ENCODE measurements at places on chromosomes 6 and 20.

DNA sequence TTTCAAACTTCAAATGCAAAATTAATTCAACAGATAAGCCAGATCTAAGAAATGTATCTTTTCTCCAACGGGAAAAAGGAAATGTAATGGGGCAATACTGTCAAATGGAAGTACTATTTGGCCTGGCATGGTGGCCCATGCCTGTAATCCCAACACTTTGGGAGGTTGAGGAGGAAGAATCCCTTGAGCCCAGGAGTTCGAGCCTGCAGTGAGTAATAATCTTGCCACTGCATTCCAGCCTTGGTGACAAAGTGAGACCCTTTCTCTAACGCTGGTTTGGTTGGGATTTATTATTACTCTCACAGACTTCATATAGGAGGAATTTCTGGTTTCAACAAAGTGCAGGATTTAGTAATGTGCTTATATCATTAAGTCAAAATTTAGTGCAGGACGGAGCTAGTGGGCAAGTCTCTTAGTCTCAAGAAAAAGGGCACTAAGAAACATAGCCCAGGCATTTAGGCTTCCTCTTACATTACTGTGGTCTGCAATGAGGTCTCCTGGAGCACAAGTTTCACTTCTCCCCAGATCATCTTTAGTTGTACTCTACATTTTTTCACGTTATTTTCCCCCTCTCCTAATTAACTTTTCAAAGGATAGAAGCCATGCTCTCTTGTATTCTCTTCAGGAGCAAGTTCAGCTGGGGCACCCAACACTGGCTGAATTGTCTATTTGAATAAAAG lies 23.1 kb downstream of the TRIM27 start:
- no peak for DNase-seq

DNA sequence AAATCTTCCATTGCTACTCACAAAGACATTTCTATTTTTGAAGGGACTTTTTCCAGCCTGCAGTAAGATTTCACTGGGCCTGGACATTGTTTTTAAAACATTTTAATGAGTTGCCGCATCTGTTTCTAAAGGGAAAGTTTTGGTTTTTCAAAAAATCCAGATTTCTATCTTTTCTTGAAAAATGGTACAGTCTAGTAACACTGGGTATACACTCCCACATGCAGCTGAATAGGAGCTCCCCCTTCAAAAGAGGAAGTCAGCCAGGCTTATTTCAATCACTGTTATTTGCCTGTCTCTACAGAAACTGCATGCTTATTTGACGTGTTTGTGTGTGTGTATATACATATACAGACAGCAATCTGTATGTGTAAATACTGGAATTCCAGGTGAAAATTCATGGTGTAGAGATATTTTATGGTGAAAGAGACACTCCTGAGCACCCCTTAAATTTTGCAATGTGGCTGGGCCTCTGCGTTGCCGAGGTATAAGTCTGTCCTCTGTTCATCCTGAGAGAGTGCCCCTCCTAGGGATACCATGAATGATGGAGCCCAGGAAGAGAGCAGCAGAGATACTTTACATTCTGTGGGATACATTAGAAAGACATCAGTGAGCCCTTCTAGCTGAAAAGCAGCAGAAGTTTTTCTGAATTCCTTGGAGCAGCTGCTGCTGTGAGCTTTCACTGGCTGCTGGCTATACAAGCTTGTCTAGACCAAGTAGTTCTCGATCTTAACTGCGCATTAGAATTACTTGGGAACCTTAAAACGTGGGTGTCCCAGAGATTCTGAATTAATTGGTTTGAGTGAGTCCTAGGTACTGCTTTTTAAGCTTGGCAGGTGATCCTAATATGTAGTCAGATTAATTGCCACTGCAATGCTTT lies 12.0 kb upstream of the ABRACL start:
- DNase-seq, result no peak

- no peak for DNase-seq
Observed at GRCh38 chr20:20553541-20553940, 158.9 kb downstream of the RALGAPA2 start.

DNA sequence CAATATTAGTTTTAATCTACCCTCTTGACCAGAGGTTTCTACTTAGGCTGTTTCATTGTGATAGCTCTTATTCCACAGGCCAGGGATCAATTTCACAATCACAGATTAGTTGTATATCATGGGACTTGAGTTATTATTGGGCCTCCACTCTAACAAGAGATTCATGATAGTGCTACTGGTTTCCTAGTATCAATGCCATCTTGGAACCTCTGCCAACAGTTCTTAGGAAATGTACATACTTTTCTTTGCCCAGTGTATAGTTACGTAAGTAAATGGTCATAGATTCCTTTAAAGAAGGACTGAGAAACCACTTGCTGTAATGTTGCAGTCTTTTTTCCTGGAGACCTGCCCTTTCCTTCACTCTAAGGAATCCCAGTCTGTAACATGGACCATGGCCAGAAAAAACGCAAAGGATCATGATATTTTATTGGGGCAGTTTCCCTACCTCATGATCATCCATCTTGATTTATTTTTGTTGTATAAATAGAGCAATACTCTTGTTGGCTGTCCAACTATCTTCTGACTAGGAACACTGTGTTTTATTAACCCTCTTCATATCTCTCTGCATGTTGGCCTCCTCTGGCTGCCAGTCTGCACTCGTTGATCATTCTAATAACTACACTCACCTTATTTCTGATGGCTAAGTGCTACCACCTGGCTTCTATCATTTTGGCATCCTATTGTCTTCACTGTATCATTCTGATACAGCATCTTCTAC lies 38.0 kb upstream of the VGLL2 start:
- DNase-seq, result no peak

GRCh38 chr20:44367746-44368145 lies 12.2 kb downstream of the HNF4A start:
- DNase-seq, result no peak

- DNase-seq, result peak; percentile 20
Observed at GRCh38 chr20:24160563-24161281, 172.1 kb upstream of the GGTLC1 start.

- DNase-seq, result no peak
Observed at GRCh38 chr6:131014080-131014776, 48.8 kb downstream of the EPB41L2 start.

DNA sequence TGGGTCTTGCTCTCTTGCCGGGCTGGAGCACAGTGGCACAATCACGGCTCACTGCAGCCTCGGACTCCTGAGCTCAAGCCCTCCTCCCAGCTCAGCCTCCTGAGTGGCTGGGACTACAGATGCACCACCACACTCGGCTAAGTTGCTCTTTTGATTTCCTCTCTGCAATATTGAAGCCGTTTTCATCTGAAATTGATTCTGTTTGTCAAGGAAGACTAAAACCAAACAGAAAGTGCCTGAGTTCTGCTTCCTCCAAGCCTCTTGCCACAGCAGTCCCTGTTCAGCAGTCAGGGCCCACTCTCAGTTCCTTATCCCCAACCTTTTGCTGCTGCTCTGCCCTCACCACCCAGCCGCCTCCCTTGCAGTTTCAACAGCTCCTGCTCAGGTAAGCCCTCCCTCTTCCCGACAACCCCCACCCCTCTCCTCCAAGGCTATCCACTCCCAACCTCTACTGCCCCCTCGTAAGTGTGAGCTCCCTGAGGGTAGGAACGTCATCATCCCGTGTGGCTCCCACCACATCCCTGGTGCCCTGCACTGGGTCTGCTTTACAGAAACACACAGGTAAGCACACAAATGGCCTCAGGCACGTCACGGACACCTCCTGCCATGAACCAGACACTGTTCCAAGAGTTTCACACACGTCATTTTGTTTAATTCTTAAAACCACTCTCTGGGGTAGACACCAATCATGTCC lies 70.7 kb upstream of the TAB2 start:
- peak; percentile 53 for DNase-seq

GRCh38 chr6:112983713-112984261 lies 636.7 kb downstream of the RFPL4B start:
- DNase-seq, result no peak

GRCh38 chr6:144434308-144434990 lies 149.3 kb downstream of the UTRN start:
- DNase-seq, result no peak

GRCh38 chr6:134035823-134036296 lies 16.6 kb downstream of the SLC2A12 start:
- peak; percentile 38 for DNase-seq

DNA sequence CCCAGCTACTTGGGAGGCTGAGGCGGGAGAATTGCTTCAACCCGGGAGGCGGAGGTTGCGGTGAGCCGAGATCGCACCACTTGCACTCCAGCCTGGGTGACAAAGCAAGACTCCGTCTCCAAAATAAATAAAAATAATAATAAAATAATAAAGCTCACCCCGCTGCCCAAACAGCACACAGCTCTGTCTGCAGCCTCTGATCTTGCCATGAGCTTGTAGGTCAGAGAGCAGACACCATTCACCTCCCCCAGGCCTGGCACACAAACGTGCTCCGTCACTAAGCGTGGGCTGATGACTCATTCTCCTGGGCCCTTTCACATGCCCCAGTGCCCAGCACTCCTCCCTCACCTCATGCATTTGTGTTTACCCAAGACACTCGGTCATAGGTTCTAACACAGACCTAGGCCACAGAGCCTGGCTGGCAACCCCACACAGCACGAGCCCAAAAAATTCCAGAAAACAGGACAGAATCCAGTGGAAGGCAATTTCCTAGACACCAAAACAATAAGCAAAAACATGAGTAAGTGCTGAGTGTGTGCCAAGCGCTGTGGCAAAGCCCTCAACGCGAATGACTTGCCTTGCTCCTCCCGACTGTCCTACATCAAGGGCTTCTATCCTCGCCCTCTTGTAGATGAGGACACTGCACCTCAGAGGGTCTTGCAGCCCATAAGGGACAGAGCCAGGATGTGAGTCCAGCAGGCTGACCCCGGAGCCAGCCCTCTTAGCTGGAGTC lies 18.0 kb downstream of the ATP9A start:
- no peak for DNase-seq

DNA sequence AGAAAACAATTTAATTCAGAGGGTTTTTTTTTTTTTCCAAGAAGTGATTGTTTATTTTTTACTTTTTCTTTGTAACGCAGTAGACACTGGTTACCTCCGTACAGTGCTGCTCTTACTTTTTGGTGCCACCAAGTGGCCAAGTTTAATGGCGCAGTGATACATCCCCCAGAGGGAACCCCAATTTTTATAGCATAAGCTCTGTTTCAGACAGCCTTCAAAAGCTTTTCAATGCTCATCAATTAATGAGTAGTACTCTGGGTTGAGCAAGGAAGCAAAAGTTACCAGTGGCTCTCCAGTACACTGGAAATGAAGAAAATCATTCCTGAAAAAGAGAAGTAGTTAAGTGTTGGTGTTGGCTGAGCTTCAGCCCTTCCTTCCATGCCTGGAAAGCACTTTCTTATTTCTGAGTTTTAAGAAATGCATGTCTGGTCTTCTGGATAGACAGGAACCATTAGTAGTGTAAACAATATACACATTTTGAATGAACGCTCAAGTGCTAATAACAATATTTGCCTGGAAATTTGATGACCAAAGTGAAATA lies 129.1 kb upstream of the SMLR1 start:
- peak; percentile 63 for DNase-seq

- DNase-seq, result no peak
Observed at GRCh38 chr6:40848038-40848437, 191.0 kb downstream of the UNC5CL start.

GRCh38 chr6:151349651-151350270 lies 41.6 kb downstream of the ZBTB2 start:
- no peak for DNase-seq

DNA sequence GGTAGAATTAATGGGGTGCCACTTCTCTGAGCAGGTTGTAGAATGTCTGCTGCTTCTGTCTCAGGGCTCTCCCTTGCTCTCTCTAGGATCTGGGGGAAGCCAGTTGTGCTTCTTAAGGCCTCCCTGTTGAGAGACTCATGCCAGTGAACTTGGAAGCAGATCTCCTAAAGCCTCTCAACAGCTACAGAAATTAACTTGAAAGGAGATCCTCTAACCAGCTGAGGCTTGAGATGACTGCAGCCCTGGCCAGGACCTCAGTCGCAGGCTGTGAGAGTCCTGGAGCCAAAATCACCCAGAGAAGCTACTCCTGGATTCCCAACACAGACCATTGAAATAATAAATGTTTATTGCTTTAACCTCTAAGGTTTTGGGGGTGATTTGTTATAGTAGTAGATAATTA lies 180.2 kb upstream of the MARCKS start:
- no peak for DNase-seq

Measured in MM.1S (cell line).